Cortex of kidney (tissue), 1 donor: ENCODE measurements at places on chromosomes 4 and X.

GRCh38 chr4:109826719-109827118 lies 1.1 kb upstream of the RRH start:
- no peak for DNase-seq

DNA sequence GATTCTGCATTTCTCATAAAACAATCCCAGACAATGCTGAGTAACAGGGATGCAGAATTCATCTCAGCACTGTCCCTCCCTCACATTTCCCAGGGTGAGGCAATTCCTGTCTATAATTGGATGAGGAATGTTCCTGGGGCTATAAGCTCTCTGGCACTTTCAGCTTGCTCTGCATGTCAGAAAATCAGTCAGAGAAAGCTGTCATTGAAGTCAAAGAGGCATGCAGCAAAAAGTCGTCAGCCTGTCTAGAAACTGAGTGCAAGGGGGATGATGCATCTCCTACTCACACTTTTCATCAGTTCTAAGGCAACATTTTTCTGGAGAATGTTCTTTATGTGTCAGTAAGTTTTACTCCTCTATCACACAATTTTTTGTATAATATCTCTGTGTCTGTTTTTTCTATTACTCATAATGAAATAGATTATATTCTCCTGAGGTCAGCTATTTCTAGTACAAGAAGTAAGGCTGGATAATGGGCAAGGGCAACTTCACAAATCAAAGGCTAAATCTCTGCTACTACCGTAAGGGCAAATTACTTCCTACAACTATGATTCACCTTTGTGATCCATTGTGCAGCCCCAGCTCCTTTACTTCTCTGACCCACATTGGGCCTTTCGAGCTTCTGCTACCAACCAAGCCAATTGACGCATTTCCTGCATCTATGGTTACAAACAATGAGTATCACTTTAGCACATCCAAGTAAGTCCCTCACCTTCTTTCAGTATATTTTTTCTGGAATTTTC lies 56.0 kb downstream of the TASL start:
- DNase-seq, result no peak

DNA sequence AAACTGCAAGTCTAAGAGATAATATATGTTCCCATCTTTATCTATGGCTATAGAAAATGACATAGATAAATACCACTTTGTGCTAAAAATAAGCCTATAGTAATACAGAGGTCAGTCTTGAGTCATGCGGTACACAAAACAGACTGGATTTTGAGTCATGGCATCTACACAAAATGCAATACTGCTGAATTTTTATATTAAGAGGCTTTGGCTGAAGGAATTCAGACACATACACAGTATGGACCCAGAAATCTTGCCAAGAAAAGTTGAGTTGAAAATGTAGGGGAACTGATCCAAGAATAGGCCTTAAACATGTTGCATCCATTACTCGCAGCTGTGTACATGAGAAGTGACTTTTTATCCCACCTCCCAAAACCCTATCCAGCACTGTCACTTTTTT lies 184.4 kb downstream of the TENM3 start:
- DNase-seq, result no peak

- no peak for DNase-seq
Observed at GRCh38 chr4:118388606-118389005, 35.8 kb upstream of the PRSS12 start.

- no peak for DNase-seq
Observed at GRCh38 chr4:81631958-81632441, 160.3 kb upstream of the RASGEF1B start.

DNA sequence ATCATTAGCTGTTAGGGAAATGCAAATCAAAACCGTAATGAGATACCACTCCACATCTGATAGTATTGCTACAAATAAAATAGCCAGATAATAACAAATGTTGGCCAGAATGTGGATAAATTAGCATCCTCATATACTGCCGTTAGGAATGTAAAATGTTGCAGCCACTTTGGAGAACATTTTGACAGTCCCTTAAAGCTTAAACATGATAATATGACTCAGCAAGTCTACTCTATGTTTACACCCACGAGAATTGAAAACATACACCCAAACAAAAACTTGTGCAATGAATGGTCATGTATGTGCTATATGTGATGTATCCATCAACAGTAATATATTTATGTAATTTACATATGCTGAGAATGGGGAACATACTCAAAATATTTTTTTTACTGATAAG lies 78.2 kb downstream of the GSTCD start:
- no peak for DNase-seq

DNA sequence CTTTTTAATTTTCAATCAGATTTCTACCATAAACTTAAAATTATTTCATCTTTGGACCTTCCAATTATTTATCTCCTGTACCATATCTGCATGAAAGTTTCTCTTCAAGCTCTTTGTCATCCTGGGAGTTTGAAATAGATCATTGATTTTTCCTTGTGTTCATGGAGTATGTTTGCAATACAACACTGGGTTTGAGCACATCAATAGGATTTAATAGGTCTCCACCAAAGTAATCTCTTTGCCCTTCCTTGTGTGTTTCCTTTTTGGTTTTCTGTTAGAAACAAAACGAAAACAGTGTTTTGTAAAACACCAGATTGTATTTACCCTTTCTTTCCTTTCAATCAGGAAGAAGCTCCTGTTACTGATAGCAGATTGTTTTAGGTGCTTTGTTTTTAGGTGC lies 11.9 kb downstream of the FMR1 start:
- no peak for DNase-seq

GRCh38 chrX:129606918-129607317 lies 47.8 kb downstream of the APLN start:
- DNase-seq, result no peak

DNA sequence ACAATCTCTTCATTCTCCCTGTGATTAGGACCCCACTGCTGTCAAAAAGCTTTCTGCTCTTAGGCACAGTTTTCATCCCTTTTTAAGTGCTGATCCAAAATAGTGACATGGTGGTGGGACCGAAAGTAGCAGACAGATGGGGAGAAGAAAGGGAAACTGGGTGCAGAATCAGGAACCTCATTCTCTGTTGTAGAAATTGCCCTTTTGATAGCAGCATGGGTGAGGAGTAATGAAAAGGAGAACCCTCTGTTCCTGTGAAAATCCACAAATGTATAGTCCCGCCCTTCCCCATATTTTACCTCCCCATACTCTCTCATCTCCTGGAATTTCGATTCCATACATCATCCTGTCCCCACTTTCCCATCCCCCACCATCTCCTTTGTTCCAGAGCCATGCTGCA lies 126.5 kb downstream of the STIM2 start:
- no peak for DNase-seq

DNA sequence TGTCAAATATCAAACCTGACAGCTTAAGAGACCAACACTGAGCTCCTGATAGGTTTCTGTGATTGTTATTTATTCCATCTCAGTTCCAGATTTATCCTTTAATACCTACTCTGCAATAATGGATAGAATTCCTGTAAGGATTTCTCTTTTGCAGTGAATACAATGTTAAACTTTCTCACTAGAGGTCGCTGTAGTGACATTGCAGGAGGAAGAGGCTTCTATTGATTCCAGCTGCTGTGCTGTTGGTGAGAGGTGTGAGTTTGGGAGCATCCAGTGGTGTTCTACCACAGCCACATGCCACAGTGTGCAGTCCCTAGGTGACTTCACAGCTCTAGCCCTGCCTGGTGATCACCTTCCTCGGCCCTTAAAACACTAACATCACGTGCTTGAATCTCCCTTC lies 34.6 kb upstream of the DCAF8L2 start:
- DNase-seq, result no peak

GRCh38 chrX:42948723-42949657 lies 171.0 kb upstream of the PPP1R2C start:
- DNase-seq, result no peak

DNA sequence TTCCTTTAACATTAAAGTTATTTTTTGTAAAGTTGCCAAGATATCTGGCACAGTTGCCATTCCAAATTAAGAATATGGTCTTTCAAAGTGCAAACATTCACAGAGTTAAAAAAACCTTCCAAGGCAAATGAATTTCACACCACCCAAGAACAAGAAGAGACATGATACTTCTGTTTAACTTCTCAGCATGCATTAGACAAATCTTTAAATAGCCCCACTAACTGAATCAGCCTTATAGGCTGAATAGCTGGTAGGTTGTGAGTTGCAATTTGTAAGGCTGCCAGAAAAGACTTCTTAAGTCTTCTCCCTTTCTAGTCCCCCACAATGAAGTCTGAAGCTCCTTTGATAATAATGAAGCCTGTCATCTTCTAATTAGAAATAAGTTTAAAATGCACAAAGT lies 95.6 kb downstream of the MAPK10 start:
- no peak for DNase-seq

DNA sequence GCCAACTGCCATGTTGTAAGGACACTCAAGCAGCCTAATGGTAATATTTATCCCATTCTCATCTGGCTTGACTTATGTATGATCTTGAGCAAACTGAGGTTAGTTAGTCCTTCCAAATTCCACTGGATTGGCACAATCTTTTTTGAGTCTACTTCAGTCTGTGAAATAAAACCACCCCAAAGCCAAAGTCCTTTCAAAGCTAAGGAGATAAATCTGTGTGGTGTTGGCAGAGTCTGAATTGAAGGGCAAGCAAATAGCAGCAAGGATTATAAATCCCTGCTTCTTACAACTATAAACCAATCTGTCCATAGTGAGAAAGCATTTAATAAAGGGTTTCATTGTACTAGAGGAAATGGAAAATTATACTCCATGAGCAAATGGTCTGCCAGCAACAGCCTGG lies 233.9 kb upstream of the GLRA2 start:
- no peak for DNase-seq

- no peak for DNase-seq
Observed at GRCh38 chrX:100980608-100981497, 11.3 kb downstream of the ARL13A start.

GRCh38 chrX:19512359-19512758 lies 2.9 kb downstream of the MAP3K15 start:
- DNase-seq, result no peak

DNA sequence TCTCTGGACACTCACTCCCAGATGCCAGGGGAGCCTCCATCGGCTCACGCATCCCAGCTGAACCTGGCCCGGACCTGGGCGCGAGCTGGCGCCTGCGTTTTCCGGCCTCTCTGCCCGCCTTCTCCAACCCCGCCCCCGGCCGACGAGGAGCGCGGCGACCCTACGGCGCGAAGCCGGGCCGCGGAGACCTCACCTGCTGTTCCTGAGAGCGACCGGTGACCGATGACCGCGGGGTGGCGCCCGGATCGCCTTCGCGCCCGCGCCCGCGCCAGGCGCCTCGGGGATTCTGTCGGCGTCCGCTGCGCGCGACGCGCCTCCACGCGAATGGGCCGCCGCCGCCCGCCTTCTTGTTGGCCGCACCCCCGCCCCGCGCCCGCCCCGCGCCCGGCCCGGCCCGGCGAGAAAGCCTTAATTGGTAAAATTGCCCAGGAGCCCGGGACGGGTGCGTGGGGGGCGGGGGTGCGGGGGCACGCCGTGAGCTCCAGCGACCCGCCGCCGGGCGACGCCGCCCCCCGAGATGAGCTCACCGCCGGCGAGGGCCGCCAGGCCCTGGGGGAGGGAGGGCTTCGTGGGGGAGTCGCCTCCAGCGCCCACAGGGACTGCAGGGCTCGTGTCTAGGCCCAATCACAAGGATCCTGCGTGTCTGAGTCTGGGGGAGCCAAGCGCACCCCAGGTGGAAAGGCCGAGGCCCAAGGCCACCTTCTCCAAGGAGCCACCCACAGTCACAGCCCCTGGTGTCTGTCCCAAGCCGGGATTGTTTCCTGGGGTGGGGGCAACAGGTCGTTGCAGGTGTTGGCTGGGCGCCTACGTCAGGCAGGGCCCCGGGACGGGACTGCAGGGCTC lies at the start of gene FLNA:
TSS of gene FLNA (minus strand) at position 322 of the 843 bp plus-strand sequence. CDS start 3,389 bp downstream, outside the sequence.
- DNase-seq, result no peak

DNA sequence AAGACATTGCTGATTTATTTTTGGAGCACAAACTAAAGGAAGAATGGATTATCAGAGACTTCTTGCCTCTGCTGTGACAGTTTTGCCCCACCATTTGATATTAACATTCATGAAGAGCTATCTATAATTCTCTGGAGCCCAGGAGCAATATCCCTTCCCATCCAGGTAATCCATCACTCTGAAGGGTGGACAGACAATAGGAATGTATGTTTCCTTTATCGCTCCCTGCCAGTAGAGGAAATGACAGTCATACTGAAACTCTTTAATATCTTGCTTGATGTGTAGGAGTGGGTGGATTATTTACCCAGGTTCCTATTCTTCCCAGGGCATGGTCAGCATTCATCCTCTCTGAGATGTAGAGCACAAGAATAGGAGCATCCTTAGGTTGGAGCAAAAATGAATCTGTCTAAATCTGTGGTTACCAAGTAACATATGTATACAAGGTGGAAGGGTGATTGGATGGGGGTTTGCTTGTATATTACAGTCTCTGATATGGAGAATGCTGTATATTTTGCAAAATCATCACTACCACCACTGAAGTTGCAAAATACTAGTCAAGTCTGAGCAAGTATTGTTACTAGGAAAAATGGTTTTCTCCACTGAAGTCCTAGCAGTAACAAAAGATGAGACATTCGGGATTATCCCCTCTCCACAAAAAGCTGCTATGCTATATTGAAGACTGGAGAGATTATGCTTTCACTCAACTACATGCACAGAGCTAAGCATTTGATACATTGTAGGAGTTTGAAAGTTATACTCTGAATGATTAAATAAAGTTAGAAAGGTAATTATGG lies 151.6 kb downstream of the CBLL2 start:
- DNase-seq, result no peak

- DNase-seq, result no peak
Observed at GRCh38 chr4:188078116-188078515, 31.3 kb downstream of the TRIML2 start.

DNA sequence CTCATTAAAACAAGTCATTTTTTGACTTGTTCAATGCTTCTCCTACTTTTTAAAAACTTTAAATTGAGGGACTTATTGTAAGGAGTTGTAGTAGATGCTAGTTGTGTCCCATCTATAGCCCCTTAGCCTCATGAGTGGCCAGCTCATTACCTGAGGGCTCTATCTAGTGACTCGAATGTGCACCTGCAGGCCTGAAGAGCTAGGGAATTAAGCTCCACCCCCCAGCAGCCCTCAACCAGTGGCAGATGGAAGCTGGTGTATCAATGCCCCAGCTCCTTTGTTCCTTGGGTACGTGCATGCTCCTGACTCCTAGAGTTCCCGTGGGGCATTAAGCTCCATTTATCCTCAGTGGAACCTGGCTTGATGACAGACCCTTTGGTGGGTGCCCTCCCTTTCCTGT lies 146.7 kb upstream of the FAM9B start:
- DNase-seq, result no peak

DNA sequence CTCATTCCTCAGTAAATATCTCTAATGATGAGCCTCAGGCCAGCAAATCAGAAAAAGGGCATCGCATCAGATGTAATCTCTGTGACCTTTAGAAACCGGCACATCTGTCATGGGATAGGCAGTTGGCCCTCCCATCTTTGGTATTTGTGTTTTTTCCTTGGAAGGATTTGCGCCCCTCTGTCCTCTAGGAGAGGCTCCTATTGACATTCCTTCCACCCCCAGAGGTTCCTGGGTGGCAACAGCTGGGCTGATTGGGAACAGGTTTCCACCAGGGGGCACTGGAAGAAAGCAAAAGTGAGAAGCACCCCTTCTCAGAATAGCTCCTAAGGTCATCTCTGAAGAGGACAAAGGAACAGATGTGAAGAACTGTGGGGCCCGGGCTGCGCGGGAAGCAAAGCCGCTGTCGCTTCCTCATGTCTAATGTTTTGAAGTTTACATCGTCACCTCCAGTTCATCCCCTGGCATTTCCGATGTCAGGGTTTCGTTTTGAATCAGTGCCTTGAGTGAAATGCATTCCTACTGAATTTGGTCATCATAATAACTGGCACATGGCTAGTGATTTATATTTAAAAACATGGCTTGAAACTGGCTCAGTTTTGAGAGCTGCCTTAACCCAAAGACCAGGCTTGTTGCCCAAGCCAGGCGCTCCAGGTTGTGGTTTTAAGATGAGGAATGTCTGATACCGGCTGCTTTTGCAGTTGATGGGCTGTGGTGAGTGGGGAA lies 6.2 kb downstream of the TXK start:
- DNase-seq, result no peak
